ENCODE measurements at places on chromosomes 2 and 18.

GRCh38 chr18:24462838-24463775, 2.7 kb downstream of the HRH4 start:
- DNase-seq = no peak

DNA sequence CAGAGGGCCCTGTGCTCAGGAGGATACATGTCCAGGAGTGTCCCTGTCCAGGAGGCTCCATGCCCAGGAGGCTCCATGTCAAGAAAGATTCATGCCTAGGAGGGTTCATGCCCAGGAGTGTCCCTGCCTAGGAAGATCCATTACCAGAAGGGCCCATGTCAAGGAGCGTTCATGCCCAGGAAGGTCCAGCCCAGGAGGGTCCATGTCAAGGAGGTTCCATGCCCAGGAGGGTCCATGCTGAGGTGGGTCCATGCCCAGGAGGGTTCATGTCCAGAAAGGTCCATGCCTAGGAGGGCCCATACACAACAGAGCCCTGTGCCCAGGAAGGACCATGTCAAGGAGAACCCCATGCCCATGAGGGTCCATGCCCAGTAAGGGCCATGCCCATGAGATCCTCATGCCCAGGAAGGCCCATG, 7.0 kb downstream of the GPR35 start:
- DNase-seq = no peak

DNA sequence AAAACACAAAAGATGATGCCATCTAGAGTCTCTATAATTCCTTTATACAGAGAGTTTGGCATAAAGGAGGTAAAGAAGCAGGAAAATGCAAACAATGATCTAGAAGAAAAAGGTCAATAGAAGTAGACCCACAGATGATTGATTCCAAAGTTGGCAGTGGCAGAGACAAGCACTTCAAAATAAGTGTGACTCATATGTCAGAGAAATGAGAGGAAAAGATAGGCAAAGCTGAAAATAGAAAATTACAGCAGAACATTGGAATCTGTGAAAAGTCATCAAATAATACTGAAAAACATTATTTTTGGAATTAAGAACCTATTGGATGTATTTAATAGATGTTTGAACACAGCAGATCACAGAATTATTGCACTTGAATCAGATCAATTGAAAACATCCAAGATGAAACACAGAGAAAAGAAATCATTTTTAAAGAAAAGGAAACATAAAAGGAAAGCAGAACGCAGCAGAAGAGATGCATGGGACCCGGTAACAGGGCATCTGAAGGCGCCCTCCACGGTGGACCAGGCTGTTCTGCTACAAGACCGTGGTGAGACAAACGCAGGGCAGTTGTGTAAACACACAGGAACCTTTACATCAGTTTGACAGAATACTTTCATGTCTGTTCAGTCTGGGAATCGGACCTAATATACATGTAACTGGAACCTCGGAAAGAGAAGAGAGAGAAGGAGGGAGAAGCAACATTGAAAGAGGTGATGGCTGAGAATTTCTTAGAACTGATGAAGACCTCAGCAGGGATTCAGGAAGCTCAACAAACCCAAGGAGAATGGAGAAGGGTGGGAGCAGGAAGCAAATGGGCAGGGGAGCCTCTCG, 74.6 kb upstream of the GPC1 start:
- no peak for DNase-seq

GRCh38 chr2:126482582-126483464, 173.1 kb upstream of the GYPC start:
- DNase-seq = no peak

- DNase-seq = no peak
Measured at GRCh38 chr2:202376460-202377206, 506 bp downstream of the BMPR2 start.

All from fibroblast of the conjunctiva (primary cell).